Smooth muscle cell of the umbilical artery (primary cell): ENCODE measurements at places on chromosomes 16 and 17. TPM values are rescaled to one million over a fixed set of nuclear protein-coding genes. Genes with fewer than 3 reads are reported as not detected.

The NEUROD2 gene
- not detected in 2 replicates for total RNA-seq

The RNF135 gene
- 6.8 and 7.8 TPM in 2 replicates for total RNA-seq

The TEX19 gene
- not detected in 2 replicates for total RNA-seq

The DOC2B gene
- not detected in 2 replicates for total RNA-seq

The PSMC3IP gene
- 0.89 and 5.2 TPM in 2 replicates for total RNA-seq

The C17orf67 gene
- 0.59 and 0.78 TPM in 2 replicates for total RNA-seq

The RNF227 gene
- total RNA-seq: 5.1 and 9.2 TPM in 2 replicates

The TMEM100 gene
- total RNA-seq: 0.23 TPM in 1 of 2 replicates, not detected in the other

The GDE1 gene
- 79.3 and 80.7 TPM in 2 replicates for total RNA-seq

The MMD gene
- 9.9 and 18.4 TPM in 2 replicates for total RNA-seq

The TBC1D3G gene
- not detected in 2 replicates for total RNA-seq

The CCDC78 gene
- 2.1 and 4.9 TPM in 2 replicates for total RNA-seq

The CENPN gene
- 13.1 and 36.1 TPM in 2 replicates for total RNA-seq

The MT3 gene
- total RNA-seq: not detected in 2 replicates

The CD7 gene
- total RNA-seq: 0.30 TPM in 1 of 2 replicates, not detected in the other

The TMC6 gene
- 0.42 and 1.2 TPM in 2 replicates for total RNA-seq

The ARL6IP1 gene
- 205 and 256 TPM in 2 replicates for total RNA-seq

The ZNF205 gene
- 12.2 and 14.9 TPM in 2 replicates for total RNA-seq

The CALCOCO2 gene
- total RNA-seq: 39.2 and 62.7 TPM in 2 replicates

The C17orf113 gene
- total RNA-seq: under 0.01 and 0.09 TPM in 2 replicates

The ENPP7 gene
- total RNA-seq: not detected in 2 replicates

The C16orf90 gene
- not detected in 2 replicates for total RNA-seq

The OTOP3 gene
- not detected in 2 replicates for total RNA-seq

The TIMP2 gene
- 133 and 199 TPM in 2 replicates for total RNA-seq

The NPIPA3 gene
- total RNA-seq: 0.37 and 0.59 TPM in 2 replicates

The BCL6B gene
- under 0.01 TPM in 1 of 2 replicates, not detected in the other for total RNA-seq

The PIK3R6 gene
- total RNA-seq: not detected in 2 replicates

The ZP2 gene
- total RNA-seq: not detected in 2 replicates

The FA2H gene
- total RNA-seq: not detected in 2 replicates

The CDH8 gene
- under 0.01 and 0.05 TPM in 2 replicates for total RNA-seq

The TBC1D3B gene
- 0.89 and 0.92 TPM in 2 replicates for total RNA-seq

The CCL18 gene
- total RNA-seq: not detected in 2 replicates

The CDH3 gene
- under 0.01 and 0.14 TPM in 2 replicates for total RNA-seq

The ABCC11 gene
- 0.05 TPM in 1 of 2 replicates, not detected in the other for total RNA-seq

The PDILT gene
- not detected in 2 replicates for total RNA-seq

The GP1BA gene
- not detected in 2 replicates for total RNA-seq

The KRT32 gene
- total RNA-seq: 0.09 TPM in 1 of 2 replicates, not detected in the other

The ADGRG1 gene
- total RNA-seq: 0.89 and 2.3 TPM in 2 replicates

The C17orf50 gene
- total RNA-seq: not detected in 2 replicates

The FNDC8 gene
- not detected in 2 replicates for total RNA-seq

The XYLT1 gene
- 83.9 and 109 TPM in 2 replicates for total RNA-seq

The FOXF1 gene
- total RNA-seq: 4.8 and 6.4 TPM in 2 replicates

The ABHD15 gene
- 8.0 and 8.8 TPM in 2 replicates for total RNA-seq

The HBA2 gene
- total RNA-seq: not detected in 2 replicates

The MRPL10 gene
- total RNA-seq: 10.4 and 19.5 TPM in 2 replicates

The RNF112 gene
- total RNA-seq: 2.1 and 3.8 TPM in 2 replicates

The HYDIN gene
- total RNA-seq: 0.18 and 0.30 TPM in 2 replicates

The SULT1A2 gene
- not detected in 2 replicates for total RNA-seq

The CDH13 gene
- 185 and 293 TPM in 2 replicates for total RNA-seq

The ESRP2 gene
- under 0.01 and 0.55 TPM in 2 replicates for total RNA-seq

The CCL13 gene
- total RNA-seq: 0.59 TPM in 1 of 2 replicates, not detected in the other

The HP gene
- total RNA-seq: not detected in 2 replicates

The PRSS36 gene
- 0.30 TPM in 1 of 2 replicates, not detected in the other for total RNA-seq

The KRTAP2-3 gene
- 0.65 TPM in 1 of 2 replicates, not detected in the other for total RNA-seq

The SPATA32 gene
- total RNA-seq: not detected in 2 replicates

The IL17C gene
- 0.23 TPM in 1 of 2 replicates, not detected in the other for total RNA-seq

The CDR2L gene
- total RNA-seq: 19.9 and 47.2 TPM in 2 replicates

The EME1 gene
- 0.59 and 4.3 TPM in 2 replicates for total RNA-seq
